ENCODE measurements at places on chromosomes 11 and 22.

- DNase-seq: no peak
Observed at GRCh38 chr22:39545386-39546365, 13.1 kb upstream of the RPS19BP1 start.

DNA sequence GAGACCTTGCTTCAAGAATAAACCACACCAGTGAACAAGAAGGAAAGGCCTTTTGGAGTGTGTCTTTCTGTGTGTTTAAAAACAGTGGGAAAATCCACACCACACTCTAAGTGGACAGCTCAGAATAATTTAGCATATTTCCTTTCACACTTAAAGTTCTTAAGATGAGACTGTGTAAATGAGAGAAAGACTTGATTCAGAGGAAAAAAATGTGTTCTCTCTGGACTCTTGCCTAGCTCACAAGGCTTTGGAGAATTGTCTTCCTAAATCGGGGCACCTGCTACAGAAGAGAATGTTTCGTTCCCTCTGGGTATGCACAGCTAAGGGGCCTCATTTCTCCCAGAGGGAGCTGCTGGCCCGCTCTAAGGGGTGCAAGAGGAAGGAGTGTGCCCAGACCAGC lies 28.4 kb upstream of the CRTAM start:
- DNase-seq: no peak

DNA sequence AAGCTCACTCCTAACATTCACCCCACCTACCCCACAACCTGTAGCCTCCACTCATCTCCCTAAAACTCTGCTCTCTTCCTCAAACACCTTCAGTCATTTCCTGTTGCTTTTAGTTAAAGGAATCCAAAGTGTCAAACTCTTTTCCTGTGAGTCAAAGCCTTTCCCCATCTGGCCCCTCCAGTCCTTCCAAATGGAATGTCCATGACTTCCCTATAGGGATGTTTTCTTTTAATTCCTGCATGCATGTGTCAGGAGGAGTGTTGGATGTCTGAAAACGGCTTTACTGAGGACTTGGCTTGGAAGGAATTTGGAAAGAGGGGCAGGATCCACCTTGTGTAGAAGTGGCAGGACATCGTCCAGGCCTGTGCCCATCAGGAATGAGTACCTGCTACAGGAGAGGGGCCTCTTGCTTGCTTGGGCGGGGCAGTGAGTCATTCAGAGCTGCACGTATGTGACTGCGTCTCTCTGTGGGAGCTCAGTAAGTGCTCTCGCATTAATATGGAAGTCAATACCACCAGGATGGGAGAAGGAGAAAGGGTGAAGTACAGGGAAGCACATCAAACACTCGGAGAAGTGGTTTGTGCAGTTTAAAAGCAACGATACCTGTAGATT lies 491.9 kb downstream of the OPCML start:
- no peak for DNase-seq

GRCh38 chr11:34755671-34756070 lies 134.8 kb downstream of the EHF start:
- DNase-seq: no peak

DNA sequence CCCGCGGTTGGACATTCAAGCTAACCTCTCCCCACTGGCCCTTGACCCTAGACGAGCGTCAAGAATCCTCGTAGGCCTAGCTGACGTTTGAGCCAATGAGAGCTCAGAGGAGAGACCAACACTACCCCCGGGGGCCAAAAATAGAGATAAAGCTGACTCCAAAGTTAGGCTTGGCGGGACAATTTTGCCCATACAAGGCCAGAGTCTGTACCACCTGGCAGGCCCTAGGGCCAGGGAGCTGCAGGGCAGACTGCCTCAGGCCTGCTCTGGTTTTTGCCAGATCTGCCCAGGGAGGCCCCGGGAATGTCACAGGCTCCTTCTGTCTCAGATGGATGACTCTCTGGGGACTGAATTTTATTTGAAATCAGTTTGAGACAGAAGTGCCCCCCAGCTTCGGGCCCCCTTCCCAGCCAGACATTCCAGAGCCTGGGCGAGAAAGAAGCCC lies 40.8 kb upstream of the ACCSL start:
- DNase-seq: no peak

DNA sequence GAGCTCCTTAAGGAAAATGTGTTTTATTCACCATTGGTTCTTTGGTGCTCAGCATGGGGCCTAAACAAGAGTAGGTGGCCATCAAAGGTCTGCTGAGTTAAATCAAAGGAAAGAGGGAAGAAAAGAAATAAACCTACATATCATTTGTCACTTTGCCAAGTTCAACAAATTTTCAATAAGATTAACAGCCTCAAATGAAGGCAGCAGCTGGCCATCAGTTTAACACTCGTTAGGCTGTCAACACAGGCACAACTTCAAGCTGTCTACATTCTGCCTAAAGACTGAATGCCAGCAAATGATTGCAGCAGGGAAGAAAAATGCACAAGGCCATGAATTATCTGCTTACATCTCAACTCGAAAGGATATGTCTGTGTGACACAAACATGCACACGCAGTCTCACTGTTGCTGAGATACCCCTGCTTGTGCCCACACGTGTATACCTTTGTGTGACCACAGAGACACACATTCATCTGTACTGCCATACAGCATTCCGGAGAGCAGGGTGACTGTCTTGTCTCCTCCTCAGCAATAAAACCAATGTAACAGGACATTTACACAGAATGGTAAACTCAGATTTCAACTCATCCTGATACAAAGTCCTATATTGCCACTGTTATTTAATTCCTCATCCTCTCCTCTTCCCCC lies 40.1 kb downstream of the TRIM66 start:
- DNase-seq: peak; percentile 76

DNA sequence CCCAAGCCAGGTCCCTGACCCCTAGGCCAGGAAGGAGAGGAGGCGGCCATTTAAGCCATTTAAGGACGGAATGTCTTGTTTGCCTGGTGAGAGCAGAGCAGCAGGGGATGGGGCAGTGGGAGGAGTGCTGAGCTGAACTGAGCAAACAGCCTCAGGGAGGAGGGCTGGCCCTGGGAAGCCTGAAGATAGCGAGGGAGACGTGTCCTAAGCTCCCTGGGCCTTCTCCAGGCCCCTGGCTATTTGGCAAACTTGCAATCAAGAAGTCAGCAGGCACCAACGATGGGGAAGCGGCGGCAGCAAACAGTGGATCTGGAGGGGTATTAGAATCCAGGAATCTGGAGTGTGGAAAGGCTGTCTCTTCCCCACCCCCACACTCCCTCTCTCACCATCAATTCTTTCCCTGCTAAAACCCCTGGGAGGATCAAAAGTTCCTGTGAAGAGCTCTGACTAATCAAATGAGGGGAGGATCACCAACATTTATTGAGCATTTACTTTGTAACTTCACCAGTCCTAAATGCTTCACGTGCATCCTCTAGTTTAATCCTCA lies 8.8 kb downstream of the BCL9L start:
- no peak for DNase-seq
